ENCODE measurements at places on chromosomes 5 and 9.

DNA sequence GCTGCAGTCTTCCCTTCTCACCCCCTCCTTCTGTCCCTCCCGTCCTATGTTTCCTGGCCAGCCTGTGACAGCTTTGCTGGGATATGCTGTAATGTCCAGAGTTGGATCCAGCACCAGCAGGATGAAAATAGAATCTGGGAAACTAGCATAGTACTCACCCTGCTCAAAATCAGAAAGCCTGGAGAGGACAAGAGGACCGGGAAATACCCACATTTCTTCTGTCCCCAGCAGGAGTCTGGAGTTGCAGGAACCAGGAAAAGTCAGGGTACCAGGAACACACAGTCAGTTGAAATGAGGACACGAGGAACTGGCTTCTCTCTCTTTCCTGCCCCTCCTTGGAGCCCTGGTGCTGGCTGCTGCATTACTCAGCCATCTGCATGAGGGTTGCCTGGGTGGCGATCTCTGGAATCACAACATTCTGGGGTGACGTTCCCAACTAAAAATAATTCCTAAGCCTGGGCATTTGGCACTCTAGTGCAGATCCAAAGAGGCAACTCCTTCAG is 59.6 kb upstream of the NFIL3 start:
- DNase-seq = no peak

- DNase-seq = no peak
Measured at GRCh38 chr5:93596310-93596675, 13.3 kb downstream of the NR2F1 start.

- no peak for DNase-seq
Measured at GRCh38 chr9:83491413-83491812, 46.8 kb downstream of the FRMD3 start.

DNA sequence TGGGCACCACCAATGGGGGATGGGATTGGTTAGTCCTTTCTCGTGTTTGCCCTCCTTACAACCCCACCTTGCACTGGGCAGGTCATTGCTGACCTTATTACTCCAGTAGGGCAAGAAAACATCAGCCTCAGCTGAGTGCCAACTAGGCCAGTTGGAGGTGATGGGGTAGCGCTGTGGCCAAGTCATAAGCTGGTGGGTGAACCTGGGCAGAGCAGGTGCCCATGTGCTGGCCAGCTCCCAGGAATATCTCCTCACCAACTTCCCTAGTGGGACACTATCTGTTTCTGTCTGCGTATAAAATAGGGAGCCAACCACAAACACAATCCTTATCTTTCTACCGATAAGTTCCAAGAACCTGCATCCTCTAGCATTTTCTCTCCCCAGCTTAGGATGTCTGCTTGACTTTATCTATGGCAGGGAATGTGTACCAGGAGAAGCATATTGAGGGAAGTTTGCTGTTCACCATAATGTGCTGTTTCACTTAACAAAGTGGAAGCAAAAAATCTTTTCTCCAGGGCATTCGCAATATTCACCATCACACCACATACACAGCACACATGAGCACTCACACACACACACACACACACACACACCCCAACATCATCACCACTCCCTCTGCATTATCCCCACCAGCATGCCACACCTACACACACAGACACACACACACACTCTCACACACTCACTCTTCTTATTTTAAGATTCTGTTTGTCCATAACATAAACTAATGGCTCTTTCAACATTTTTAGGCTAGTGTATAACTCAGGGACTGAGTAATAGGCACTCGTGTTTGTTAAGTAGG is 390.0 kb downstream of the ENC1 start:
- no peak for DNase-seq

GRCh38 chr5:59095480-59095879 is 512.6 kb downstream of the RAB3C start:
- no peak for DNase-seq

DNA sequence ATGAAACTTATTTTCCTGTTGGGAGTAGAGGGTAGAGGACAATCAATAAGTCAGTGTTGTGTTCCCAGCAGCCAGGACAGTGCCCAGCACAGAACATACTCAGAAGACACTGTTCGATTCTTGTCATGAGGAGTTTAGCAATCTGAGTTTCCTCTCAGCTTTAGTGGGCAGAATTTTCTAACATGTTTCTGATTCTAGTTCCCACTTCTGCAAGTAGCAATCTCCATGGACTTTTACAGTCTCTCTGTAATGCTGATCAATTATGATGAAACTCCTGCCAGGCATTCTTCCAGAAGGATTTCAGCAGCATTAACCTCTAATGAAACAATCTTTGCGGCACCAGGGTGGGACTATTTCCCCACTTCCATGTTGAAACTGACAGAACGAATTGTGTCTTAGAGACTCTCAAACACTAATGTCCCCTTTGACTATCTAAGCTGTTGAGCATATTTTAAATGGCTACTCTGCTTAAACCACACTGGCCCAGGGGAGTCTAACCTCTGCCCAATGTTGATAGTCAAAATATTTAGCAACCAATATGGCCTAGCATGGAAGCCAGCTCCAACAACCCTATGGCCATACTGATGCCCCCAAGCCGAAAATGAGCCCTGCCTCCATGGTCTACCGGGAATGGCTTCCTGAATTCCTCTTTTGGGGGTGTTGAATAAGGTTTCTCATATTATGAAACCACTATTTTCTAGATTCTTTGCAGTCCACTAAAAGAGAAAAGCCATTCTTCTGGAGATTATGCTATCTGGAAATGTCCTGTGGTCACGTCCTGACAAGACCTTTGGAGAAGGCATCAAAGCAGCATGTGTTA is 484.3 kb downstream of the BNC2 start:
- DNase-seq = no peak

DNA sequence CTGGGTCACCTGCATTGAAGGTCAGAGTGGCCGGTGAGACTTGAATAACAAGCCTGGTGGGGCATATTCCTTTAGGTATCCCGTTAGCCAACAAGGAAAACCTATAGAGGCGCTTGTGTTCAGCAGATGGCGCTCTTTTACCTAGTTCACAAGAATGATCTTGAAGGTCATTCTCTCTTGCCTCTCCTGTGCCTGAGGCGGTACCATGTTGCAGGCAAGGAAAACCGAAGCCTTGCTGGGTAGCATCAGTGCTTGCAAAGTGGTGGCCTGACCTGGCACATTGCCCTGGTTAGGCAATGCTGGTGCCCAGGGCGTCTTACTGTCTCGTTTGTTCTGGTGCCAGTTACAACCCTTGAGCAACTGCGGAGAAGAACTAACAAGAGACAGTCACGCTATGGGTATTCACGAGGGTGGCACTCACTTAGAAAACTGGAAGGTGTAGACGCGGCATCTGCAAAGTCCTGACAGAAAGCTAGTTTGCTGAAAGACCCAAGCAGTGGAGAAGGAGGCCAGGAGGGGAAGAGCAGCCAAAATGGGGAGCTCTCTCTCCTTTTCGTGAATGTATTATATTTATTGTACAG is 56.7 kb downstream of the AOPEP start:
- no peak for DNase-seq

DNA sequence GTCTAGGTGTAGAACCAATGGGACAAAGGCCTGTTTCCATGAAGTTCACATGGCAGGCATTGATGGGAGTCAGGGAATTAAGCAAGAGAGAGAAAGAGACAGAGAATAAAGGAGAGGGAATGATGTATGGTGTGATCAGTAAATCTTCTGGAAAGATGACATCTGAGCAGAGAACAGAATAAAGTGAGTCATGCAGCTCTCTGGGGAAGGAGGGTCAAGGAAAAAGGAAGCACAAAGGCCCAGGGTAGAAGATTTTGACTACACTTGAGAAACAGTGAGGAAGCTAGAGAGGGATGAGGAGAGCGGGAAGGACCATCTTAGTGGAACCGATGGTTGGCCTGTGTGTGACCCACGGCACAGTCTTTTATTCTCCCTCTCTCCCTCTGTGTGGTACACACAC is 425.9 kb downstream of the SPOCK1 start:
- DNase-seq = no peak

DNA sequence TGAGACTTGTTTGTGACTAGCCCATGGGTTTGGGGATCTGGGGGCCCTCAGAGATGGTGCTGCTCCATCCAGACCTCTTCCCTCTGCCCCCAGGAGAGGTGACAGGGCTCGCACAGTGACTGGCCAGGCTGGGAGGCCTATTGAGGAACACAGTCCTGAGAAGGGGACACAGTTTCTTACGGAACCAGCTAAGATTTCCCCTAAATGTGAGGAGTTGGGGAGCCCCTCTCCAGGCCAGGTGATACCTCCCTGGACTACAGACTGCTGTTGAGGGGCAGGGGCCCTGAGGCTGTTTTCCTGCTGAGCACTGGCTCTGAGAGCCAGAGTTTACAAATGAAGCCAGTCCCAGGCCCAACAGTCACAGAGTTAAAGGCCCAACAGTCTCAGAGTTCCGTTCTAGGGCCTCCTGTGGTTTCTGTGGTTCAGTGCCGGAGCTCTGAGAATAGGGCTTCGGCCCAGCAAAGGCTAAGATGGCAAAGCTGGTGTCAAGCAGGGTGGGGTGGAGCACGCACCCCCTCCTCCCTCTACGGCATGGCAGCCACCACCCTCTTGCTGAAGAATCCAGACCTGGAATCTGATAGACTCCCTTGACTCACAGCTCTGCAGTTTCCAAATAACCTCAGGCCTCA is 1.1 kb upstream of the SEMA4D start:
- no peak for DNase-seq
